NCI-H524 (cell line): ENCODE measurements at places on chromosomes 7 and 10.
A peak's percentile ranks its signal among the peaks of the same experiment; 100 is the strongest.

- DNase-seq, result no peak
Measured at GRCh38 chr7:80480566-80480965, 31.3 kb downstream of the GNAT3 start.

GRCh38 chr10:89468191-89468965 lies 54.0 kb downstream of the IFIT5 start:
- no peak for DNase-seq

DNA sequence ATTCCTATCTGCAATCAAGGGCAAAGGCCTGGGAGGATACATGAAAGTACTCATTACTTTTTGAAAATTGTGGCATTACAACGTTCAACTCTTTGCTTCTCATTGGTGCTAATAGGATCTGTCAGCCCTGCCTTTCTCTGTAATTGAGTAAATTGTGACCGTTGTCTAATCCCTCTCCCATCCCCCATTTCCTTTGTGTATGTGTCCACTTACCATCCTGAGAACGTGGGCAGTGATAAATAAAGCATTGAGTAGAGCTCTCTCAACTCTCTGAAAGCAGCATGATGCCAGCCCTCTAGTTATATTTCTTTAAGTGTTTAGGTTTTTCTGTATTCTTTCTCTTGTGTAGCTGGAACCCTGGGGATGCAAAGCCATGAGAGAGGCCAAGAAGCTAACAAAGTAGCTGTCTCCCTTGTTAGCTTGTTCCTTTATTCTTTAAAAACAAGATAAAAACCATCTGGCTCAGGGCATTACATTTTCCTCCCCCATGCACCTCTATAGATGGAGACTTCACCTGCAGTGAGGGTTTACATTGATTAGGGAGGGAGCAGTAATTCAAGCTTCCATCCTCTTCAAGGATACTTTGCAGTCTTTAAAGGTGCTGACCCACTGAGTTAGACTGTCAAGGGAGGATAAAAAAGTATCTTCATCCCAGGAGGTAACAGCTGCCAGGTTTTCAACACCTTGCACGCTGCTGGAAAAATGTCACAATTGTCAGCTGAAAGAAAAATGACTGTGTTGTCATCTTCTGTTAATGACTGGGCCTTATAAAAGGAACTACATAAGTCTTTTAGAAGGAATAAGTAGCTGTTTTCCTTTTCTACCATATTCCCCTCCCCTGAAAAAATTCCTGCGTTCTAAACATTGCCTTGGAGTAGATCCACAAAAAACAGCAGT lies 112.3 kb downstream of the BTRC start:
- no peak for DNase-seq

- DNase-seq, result peak; percentile 60
Measured at GRCh38 chr10:74930965-74931364, 104.6 kb downstream of the KAT6B start.

- DNase-seq, result peak; percentile 64
Measured at GRCh38 chr7:26426096-26426495, 134.4 kb downstream of the SNX10 start.

DNA sequence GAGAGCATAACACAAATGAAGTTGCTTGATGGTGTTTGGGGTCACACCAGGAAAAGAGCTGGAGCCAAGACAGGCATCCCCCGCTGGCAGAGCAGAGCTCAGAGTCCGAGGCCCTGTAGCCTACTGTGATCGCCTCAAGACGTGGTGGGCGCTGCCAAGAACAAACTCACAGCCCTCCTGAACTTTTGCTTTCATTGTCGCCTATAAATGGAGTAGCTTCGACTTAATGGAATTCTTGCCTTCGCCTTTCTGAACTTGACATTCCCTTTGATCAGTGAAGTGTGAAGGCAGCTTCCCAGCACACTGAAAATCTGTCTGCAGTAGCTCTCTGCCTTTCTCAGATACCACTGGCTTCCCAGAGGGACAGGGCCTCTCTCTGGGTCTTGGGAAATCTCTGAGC lies 21.3 kb downstream of the CPXM2 start:
- no peak for DNase-seq

DNA sequence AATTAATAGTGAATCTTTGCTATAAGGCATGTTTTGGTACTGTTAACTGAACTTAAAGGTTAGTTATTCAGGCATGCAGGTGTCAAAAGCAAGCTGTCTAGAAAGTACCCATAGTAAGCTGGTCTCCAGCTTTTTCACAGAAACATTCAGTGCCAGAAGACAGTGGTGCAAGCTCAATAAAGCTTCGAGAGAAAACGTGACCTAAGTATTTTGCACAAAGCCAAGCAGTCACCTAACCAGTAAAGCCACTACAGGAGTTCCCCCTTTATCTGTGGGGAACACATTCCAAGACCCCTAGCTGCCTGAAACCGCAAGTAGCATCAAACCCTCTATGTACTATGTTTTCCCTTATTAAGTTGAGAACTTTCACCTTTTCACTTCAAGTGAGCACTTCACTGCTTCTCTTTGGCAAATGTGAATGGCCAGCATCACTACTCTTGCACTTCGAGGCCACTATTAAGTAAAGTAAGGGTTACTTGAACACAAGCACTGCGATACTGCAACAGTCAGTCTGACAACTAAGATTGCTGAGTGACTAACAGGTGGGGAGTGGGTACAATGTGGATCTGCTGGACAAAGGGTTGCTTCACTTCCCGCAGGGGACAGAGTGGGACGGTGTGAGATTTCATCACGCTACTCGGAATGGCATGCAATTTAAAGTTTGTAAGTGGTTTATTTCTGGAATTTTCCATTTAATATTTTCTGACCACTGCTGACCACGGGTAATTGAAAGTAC lies 253.8 kb upstream of the YAE1 start:
- DNase-seq, result no peak
